Hypothalamus (tissue), 51 donors: ENCODE measurements at places on chromosomes 13 and 19.

GRCh38 chr19:1568320-1569019 is at the start of gene MEX3D:
Gene MEX3D (minus strand): TSS chr19:1568325. CDS start chr19:1568058, 267 bp downstream.
- DNase-seq = peak; percentile 17

- DNase-seq = no peak
These were observed 114.5 kb downstream of the STK24 start for GRCh38 chr13:98462241-98462882.

- no peak for DNase-seq
These were observed 1550.8 kb upstream of the SLC10A2 start for GRCh38 chr13:104616990-104617389.

GRCh38 chr19:15683411-15683810 is 10.5 kb downstream of the CYP4F12 start:
- DNase-seq = no peak

- no peak for DNase-seq
These were observed 344 bp upstream of the HAUS5 start for GRCh38 chr19:35612224-35612558.

GRCh38 chr13:62129000-62129551 is 713.4 kb upstream of the PCDH20 start:
- DNase-seq = no peak
